ENCODE measurements at places on chromosomes 1 and 21.

DNA sequence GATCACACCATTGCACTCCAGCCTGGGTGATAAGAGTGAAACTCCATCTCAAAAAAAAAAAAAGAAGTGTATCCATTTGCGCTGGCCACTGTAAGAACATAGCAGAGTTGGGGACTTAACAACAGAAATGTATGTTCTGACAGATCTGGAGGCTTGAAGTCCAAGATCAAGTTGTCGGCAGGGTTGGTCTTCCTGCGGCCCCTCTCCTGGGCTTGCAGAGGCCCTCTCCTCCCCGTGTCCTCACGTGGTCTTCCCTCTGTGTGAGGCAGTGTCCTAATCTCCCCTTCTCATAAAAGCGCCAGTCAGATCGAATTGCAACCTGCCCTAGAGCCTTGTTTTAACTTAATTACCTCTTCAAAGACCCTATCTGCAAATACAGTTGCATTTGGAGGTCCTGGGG is 52.6 kb downstream of the MT1HL1 start:
- no peak for DNase-seq

DNA sequence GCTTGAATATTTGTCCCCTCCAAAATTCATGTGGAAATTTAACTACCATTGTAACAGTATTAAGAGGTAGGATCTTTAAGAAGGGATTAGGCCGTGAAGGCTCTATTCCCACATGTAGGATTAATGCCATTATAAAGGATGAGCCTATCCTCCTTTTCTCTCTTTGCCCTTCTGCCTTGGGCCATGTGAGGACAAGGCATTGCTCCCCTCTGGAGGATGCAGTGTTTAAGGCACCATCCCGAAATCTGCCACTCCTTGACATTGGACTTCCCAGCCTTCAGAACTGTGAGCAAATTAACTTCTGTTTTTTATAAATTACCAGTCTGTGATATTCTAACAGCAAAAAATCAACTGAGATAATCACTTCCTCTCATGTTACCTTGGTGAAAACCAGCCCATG is 124.4 kb downstream of the TOMM20 start:
- no peak for DNase-seq

GRCh38 chr1:183180218-183180617 is 5.8 kb upstream of the LAMC2 start:
- DNase-seq, result peak; percentile 50

DNA sequence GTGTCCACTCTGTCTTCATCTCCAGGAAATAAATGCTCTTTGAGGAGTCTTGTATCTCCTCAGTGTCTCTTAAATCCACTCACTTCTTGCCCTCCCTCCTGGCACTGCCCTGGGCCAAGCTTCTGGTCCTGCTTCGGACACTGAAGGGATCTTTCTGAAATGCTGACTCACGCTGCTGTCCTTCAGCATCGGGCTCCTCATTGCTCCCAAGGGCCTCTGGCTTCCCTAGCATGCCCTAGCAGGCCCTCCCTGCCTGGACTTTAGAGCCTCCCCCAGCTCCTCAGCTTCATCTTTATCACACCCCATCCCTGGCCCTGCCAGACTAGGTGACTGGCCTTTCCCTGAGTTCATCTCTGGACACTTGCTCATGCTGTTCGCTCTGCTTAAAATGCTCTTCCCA is 96.6 kb downstream of the FOXD2 start:
- DNase-seq, result no peak

DNA sequence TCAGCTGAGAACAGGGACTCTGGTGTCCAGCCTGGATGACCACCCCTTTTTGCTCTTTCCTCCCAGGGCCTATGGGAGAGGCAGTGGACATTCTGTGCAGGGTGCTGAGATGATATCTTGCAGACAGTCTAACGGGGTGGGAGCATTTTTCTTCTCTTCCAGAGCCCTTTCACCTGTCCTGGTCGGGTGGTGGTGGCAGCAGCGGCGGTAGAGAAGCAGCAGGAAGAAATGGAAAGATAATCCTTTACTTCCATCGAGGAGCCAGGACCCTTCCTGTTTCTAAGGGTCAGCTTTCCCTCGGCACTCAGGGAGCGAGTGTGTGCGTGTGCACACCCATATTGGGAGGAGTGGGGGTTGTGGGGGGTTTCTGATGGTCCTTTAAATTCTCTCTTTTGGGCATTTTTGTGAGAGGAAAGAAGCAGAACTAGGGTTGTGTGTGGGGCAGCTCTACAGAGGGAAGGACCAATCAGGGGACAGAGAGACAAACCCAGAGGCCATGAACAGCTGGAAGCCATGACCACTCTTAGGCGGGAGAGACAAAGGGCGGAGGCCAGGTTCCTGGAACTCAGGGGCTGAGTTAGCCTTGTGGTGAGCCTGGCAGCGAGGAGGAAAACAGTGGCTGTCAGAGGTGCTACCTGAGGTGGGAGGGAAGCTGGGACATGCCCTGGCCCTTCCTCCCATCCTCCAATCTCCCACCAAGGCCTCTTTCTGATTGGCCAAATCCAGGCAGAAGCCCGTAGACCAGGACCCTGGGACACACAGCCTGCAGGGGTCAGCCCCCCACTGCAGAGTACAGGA is 31.2 kb upstream of the CSF3R start:
- no peak for DNase-seq

- no peak for DNase-seq
These were observed 5.7 kb downstream of the EPHX1 start for GRCh38 chr1:225815526-225816178.

DNA sequence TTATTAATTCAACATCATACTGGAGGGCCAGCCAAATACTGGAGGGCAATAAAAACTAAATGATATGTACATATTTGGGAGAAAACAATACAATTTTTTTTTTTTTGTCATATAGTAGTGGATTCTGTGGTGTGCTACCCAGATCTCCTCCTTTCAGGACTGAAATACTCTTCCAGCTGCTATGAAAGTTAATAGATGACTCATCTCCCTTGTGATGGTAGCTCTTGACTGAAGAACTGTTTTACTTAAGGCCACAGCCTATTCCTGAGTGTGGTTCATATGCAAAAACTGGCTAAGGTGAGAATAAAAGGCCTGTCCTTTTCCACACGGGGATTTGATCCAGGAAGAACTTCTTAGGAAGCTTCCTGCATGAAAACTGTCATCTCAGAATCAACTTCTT is 307.9 kb downstream of the HLX start:
- no peak for DNase-seq

- no peak for DNase-seq
These were observed 16.5 kb downstream of the ATF3 start for GRCh38 chr1:212624976-212625501.

DNA sequence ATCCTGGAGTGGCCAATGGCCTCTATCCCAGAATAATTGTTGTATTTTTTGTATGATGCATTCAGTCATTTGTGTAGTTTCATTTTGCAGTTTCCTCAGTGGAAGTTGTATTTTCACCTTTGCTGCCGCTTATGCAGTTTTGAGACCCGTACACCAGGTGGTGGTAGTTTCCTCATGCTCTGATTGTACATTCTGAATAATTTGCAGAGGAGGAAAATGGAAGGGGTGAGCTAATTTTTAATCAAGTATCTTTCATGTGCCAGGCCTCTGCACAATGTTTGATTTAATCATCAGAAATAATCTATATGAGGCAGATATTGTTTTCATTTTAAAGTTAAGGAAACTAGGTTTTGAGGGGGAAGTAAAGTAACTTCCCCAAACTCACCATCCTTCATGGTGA is 29.5 kb downstream of the HLX start:
- peak; percentile 43 for DNase-seq

DNA sequence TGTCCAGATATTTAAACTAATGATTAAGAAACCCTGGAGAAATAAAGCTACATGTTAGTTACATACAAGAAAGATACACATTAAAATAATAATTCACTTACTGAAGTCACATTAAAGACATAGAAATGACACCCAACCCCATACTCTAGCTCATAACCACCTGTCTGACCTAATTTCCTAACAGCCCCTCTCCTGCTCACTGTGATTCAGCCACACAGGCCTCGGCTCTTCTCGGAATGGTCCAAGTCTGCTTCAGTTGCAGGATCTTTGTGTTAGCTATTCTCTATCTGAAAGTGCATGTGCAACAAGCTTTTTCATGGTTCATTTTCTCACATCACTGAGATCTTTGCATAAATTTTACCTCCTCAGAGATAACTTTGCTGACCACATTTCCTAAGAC is 209.8 kb downstream of the TM2D1 start:
- DNase-seq, result no peak

GRCh38 chr1:171083222-171083621 is 7.5 kb upstream of the FMO3 start:
- DNase-seq, result no peak

DNA sequence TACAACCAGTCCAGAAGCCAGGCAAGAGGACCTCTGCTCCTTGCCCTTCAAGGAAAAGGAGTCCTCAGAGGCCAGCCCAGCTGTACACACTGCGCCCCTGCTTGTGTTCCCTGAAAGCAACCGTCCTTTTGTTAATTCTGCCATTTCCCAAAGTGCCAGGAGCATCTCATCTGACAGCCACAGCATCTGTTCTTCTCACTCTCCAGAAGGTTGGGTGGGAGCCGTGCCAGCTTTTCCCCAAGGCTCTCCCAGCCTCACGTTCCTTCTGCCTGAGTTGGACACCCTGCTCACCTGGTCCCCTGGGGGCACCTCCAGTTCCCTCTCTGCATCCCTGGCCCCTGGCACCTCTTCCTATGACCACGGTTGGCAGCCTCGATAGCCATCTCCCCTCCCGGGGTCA is 10.5 kb upstream of the CNTN2 start:
- DNase-seq, result no peak

GRCh38 chr1:48552420-48552819 is 80.4 kb upstream of the SPATA6 start:
- peak; percentile 31 for DNase-seq

DNA sequence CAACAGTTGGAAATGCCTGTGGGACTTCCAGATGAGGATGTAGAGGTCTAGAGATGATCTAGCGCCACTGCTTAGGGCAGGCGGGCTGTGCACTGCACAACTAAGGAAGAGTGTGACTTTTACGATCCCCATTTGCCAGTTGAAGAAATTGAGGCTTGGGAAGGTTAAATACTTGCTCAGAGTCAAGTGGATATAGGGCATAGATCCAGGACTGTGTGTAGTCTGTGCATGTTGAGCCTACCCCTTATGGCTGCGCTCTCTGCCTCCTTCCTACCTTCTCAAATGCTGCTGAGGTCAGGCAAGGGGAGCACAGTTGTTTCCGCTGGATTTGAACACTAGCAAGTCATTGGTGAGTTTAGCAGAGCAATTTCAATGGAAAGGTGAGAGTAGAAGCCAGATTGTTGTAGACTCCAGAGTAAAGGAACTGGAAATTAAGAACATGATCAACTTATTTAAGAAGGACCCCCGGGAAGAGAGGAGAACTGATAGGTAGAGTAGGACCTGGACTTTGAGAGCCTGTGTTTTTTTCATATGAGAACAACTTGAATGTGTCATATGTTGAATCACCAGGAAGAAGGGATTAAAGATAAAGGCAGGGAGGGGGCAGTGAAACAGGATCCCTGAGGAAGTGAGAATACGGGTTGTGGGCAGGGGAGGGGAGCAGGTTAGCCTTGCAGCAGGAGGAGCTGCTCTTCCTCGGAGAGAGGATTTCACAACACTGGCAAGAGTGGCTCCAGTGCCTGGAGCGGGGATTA is 2.7 kb downstream of the CAPN2 start:
- peak; percentile 35 for DNase-seq

GRCh38 chr1:88029142-88029541 is 654.9 kb upstream of the PKN2 start:
- DNase-seq, result no peak

GRCh38 chr1:193542690-193543089 is 356.3 kb upstream of the B3GALT2 start:
- DNase-seq, result no peak

DNA sequence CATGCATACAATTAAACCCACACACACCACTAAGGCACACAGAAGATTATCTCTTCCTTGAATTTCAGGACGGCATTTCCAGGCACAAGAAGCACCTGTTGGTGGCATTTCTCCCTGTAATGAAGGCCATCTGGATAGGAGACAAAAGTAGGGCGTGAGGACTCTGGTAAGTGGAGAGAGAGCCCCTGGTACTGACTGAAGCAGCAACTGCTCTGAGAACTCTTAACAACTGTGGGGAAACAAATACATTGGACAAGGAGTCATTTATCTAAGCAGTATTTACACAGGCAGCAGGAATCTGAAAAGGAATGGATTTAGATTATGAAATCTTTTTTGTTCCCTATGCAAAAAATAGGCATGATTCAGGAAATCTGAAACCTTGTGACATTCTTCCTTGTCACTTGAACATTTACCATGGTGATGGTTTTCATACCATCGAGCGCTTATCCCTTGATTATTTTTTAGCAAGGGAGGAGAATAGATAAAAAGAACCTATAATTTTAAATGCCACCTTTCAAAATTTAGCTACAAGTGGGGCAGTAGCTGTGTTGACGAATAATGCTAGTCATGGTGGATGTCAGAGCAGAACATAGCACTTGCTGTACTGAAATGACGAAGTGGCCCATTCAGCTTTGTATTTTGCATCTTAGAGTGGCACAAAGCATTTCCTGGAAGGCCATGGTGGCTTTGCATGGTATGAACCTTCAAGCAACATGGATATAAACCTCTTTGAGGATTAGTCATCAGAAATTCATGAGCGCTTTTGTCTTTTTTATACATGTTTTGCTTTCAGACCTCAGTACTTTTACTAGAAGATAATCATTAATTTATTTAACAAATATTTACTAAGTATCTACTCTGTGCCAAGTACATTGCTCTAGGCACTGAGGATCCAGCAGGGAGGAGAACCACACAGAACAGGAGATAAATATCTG is 362.0 kb downstream of the ADGRL2 start:
- peak; percentile 11 for DNase-seq

DNA sequence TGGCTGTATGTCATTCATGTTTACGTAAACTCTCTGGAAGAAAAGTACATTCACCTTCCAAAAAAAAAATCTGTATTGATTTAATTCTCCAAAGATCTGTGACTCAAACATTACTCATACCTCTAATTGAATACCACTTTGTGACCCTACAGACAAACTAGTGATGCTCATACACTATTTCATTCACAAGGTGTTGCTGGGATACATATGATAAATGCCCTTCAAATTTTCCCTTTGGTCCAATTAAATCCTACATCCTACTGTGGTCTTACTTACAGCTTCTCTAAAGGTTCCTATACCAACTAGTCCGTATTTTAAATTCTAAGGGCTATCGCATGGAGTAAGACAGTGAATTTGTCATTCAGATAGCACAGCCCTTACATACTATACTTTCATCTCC is 26.8 kb upstream of the CADM3 start:
- no peak for DNase-seq

DNA sequence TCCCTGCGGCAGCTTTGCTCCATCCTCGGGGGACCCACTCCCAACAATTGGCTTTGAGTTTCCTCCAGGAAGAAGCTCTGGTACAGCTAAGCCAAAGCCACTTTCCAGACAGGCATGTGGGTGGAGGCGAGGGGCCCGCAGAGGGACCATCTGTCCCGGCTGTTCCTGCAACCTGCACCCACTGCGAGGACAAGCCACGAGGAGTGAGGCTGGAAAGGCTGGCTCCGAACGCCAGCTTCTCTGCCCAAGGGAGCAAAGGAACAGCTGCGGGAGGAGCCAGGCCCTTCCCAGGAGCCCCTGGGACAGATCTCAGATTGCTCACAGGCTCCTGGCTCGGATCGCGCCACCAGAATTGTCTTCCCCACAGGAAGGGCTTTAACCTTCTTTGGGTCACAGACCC is 28.3 kb upstream of the PEF1 start:
- no peak for DNase-seq

- DNase-seq, result no peak
These were observed 4.6 kb upstream of the VSIG8 start for GRCh38 chr1:159866905-159867663.

Data from GM12865 (cell line).